T-helper 1 cell (primary cell): ENCODE measurements at places on chromosomes 5 and 9.

- no peak for DNase-seq
These were observed 937 bp upstream of the HMGCR start for GRCh38 chr5:75335952-75336614.

DNA sequence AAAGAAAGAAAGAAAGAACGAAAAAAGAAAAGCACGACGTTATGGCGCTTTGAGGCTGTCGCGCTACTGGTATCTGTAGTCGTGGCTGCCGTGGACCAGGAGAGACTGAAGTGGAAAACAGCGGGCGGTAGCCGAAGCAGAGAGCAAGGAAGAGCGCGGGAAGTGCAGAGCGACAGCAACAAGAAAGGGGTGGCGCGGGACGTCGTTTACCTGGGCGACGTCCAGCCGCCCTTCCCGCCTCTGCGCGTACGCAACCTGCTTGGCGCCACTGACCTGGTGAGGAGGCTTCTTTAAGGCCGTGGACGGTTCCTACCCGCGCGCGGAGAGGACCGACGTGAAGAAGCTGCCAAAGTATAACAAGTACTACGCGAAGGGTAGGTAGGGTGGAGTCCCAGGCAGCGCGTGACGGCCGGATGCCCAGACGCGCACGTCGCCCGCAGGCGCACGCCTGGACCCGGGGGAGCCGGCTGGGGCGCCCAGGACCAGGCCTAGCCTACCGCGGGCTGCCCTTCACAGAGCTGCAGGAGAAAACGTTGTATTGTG, 15.4 kb downstream of the CCL28 start:
- DNase-seq = peak; percentile 17

GRCh38 chr5:72623936-72624335, 116.7 kb upstream of the ZNF366 start:
- DNase-seq = no peak

GRCh38 chr9:129626625-129627284, 792 bp downstream of the NTMT1 start:
- DNase-seq = no peak

GRCh38 chr5:171419688-171420430, 412 bp downstream of the FGF18 start:
- DNase-seq = no peak

- DNase-seq = peak; percentile 11
These were observed 683 bp downstream of the CLPTM1L start for GRCh38 chr5:1343931-1344901.

- no peak for DNase-seq
These were observed 1.1 kb upstream of the EPB41L4A start for GRCh38 chr5:112419986-112420864.

GRCh38 chr9:2494562-2494961, 127.0 kb upstream of the VLDLR start:
- no peak for DNase-seq

- no peak for DNase-seq
These were observed 29.3 kb upstream of the RNF130 start for GRCh38 chr5:180100621-180101450.

DNA sequence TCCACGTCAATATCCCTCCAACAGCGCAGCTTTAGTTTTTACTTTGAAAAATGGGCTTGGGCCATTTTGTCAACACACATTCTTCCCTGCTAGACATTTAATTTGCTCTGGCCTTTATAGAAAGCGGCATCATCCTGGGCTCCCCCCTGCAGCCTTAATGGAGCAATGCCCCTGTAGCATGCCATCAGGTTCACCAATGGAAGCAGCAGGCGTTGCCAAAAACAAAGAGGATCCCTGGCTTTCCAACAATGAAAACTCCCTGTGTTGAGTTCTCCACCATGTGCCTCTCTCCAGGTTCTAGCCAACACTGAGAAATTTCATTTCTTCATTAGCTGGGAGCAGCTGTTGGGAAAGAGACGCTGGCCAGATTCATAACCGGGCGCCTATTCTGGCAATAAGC, 139.5 kb downstream of the ZNF622 start:
- no peak for DNase-seq

DNA sequence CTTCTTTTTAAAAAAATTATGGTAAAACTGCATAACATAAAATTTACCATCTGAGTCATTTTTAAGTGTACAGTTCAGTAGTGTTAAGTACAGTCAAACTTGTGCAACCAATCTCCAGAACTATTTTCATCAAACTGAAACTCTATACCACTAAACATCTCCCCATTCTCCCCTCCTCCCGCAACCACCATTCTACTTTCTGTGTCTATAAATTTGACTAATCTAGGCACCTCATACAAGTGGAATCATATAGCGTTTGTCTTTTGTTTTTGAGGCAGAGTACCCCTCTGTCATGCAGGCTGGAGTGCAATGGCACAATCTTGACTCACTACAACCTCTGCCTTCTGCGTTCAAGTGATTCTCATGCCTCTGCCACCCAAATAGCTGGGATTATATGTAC, 24.0 kb upstream of the EBF1 start:
- no peak for DNase-seq

- DNase-seq = no peak
These were observed 27.9 kb upstream of the CTNNA1 start for GRCh38 chr5:138725153-138725817.

DNA sequence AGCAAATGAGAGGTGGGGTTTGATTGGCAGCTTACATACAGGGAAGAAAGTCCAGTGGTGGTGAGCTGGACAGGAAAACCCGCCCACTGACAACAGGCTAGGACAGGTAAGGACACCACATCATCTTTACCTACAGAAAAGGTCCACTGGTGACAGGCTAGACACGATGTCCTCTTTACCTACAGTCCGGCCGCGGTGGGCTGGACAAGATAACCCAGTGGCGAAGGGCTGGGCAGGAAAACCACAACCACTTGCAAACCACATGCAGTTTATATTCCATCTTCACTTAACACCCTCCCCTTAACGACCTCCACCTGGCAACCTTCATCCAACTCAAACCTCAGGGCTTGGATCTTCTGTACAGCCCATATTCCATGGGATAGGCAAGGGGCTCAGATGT, 5.0 kb upstream of the NIPAL4 start:
- no peak for DNase-seq

DNA sequence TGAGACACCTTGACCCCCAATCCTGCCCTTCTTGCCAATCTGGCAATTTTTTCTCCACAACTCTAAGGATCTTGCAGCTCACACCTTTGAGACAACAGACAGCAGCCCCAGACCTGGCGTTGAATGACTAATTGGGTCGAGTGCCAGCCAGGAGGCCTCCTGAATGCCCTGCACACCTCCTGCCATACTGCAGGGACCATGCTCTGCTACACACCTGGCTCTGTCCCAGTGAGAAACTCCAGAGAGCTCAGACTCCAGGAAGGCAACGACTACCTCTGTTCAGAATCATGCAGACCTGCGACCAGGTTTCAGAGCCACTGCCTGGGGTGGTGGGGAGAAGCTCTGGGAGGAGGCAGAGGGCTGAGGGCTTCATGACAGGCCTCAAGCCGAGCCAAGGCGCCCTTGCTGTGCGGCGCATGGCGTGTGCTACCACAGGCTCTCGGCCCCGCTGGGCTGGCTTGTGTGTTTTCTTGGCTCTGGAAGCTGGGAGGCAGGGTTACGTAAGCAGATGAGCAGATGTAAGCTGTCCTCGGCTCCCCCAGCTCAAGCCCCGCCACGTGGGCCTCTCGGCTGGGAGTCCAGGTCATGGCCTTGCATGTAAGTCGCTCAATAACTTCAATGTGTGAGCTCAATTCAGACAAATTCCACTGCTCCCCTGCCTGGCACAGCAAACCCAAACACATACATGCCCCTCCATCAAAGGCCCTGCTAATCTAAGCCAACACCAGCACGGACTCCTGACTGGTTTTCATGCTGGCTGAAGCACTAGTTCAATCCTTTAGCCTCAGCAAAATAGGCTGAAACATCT, 27.5 kb downstream of the B4GALT1 start:
- DNase-seq = no peak

DNA sequence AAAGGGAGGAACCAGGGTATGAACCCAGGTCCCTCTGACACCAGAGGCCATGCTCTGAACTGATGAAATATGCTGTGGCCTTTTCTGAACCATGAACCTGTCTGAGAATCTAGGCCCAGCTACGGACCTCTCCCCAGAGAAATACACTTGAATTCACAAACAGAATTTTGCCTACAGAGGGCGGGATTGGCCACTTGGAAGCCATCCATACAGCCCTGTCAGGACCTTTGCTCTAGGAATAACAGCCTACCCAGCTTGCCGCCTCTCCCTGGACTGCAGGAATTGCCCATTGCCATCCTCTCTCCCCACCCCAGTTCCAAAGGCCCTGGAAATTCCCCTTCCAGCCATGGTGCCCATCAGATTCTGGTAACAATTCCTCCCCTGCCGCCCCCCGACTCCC, 26.6 kb downstream of the MORN5 start:
- no peak for DNase-seq

- no peak for DNase-seq
These were observed 12.6 kb upstream of the PAX5 start for GRCh38 chr9:37046683-37047082.

- DNase-seq = no peak
These were observed 225.7 kb downstream of the MAST4 start for GRCh38 chr5:66821688-66822429.

DNA sequence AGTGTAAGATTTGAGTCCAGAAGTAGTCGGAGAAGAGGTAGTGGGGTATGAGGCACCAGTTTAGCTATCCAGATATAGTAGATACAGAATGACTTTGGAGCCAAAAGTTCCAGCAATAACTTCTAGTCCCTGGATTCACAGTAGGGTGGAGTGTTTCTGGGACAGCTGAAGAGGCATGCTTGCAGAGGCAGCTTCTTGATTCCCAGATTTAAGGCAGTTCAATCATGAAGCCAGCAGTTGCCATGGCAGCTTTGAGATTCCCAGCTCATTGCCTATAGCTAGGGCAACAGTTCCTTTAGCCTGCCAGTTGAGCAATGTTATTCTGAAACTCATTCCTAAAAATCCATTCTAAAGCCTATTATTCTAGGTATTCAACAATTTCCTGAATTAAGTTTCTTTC, 79.2 kb downstream of the LIX1 start:
- no peak for DNase-seq

DNA sequence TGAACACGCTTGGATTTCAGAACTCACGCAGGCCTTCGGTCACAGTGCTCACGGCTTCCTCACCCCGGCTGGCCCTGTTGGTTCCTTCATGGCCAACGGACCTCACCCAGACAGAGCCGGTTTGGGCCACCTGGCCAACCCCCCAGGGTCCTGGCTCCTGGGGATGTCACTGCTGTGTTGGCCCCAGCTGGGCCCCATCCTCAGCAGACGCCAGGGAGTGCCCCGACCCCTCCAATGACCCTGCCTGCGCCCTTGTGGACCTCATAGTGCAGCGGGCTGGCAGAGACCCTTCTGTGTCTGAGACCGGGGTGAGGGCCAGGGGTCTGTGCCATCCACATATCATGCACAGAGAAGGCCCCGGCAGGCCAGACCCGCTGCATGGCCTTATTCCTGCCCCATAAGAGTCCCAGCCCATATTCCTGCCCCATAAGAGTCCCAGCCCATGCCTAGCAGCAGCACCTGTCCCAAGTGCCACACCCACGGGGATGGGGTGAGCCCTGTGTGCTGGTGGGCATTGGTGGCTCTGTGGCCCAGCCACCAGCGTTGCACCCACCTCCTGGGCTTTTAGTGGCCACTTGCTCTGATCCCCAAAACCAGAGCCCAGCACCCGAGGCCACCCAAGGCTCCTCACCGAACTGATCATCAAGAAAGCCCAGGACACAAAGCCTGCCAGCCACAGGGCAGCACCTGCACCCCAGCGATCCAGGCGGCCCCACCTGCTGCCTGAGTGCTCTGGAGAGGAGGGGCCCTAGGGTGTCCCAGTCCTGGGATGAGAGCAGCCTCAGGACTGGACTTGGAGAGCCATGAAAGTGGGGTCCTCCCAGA, 1.3 kb upstream of the LPCAT1 start:
- DNase-seq = no peak

DNA sequence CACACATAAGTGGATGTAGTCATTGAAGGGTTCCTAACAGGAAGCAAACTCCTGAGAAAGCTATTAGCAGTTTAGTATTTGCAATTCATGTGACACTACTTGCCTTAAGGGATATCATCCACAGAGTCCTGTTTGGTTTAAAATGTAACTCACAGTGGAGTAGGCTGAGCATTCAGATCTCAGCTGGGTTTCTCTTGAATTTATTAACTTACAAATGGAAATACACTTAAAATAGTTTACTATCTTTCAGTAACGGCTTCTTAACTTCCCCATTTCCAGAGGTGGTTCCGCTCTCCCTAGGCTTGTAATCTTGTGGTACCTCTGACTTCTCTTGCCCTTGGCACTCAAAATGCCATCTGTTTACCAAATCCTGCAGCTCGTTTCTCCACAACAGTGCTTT, 660.7 kb upstream of the ADAMTS16 start:
- no peak for DNase-seq

GRCh38 chr5:88503041-88503345, 234.3 kb upstream of the TMEM161B start:
- no peak for DNase-seq

DNA sequence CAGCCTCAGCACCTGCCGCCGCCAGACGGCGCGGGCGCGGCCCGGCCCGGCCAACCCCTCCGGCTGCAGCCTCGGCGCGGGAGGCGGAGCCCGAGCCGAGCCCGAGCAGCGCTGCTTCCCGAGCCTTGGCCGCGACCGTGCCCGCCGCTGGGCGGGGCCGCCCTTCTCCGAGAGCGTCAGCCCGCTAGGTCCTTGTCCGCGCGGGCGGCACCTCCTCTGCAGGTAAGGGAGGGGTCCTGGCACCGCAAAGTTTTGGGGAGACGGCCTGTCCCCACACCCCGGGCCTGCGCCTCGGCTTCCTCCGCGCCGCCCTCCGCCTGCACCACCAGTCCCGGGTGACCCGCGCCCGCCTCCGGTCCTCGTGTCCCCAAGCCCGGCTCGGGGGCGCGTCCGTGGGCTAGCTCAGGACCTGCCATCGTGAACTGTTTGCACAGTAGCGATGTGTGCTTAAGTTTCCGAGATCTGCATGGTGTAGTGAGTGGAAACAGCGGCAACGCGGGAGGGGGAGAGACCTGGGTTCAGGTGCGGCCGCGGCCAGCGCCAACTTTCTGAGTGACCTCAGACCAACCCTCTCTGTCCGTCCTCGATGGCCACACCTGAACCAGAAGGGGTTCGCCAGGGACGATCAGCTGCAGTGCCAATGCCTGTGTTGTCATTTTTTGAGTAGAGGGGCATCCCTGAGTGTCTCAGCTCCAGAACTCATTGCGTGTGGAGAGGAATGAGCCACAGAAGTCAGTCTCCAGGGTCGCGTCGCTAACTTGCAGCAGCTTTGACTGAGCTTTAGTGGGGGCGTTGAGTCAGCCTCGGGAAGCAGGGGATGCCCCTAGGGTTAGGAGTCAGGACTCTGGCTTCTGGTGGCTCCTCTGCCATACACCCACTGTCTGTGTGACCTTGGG, at the start of gene FRMPD1:
FRMPD1 (plus strand) TSS at position 82 of the 896 bp plus-strand sequence. CDS start 41,688 bp downstream, outside the sequence.
- peak; percentile 30 for DNase-seq

GRCh38 chr5:173201636-173202265, 33.3 kb downstream of the NKX2-5 start:
- DNase-seq = no peak

DNA sequence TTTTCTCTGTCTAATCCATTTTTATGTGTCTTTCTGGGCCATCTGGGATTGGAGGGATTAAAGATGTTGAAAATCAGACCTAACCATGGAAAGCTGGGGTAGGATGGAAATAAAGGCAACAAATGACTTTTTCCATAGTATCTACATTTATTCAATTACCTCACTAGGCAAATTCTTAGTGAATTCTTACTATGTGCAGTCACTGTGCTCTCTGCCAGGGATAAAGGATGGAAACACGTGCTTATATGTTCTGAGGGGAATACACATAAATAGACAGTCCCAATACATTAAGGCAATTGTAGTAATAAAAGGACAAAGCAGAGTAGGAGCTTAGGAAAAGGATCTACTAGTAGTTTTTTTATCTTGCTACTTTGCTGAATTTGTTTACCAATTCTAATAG, 214.2 kb downstream of the PRR16 start:
- no peak for DNase-seq
